ENCODE measurements at places on chromosomes 12 and 14.

- no peak for DNase-seq
Measured at GRCh38 chr14:80714474-80714873, 227.1 kb downstream of the CEP128 start.

- no peak for DNase-seq
Measured at GRCh38 chr12:53722450-53723041, 4.7 kb downstream of the CALCOCO1 start.

DNA sequence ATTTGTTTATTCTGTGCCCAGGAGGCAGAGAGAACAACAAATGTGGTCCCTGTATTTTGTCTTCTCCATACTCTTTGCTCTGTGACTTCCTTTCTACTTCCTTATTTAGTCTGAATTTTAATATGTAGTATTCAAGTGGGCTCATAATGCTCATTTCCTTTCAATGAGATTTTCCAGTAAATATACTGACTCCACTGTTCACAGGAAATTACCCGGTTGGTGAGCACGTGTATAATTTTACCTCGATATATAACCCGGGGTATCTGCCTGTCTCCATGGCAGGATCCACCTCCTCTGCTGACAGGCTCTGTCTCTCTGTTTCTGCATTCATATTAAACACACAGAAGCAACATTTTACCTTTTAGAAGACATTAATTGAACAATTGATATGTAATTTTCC lies 166.0 kb downstream of the SLC38A4 start:
- DNase-seq, result no peak

GRCh38 chr12:119005913-119006312 lies 24.6 kb downstream of the SRRM4 start:
- no peak for DNase-seq

DNA sequence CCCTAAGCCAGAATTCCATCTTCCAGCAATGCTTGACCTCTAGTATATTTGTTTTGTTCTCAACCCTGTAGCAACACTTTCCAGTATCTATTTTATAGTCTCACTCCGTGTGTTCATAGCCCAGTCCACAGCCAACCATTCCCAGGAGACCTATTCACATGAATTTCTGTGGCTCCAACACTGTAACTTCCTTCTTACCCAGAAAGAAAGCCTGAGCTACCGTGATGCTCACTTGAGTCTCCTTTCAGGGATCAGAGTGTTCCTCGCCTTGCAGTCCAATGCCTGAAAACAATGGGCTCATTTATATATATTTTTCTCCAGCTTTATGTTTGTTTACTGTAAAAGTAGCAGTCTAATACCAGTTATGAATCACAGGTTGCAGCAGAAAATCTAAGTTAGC lies 645.0 kb upstream of the NOVA1 start:
- no peak for DNase-seq

DNA sequence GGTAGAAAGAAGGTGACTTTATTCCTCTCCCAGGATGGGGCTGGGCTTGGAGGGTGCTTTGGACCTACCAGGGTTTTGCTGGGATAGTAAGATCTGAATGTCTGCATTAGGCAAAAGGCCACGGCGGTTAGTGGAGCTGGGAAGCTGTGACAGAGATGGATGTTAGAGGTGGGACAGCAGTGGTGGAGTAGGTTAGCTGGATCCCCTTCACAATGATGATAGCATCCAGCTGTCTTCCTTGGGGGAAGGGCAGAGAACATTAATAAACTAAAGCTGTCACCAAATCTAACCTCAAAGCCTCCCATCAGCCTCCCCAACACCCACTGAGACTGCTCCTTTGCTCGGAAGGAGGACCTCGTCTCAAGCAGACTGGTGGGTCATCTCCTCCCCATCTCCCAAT lies 104.8 kb downstream of the GPATCH2L start:
- no peak for DNase-seq

DNA sequence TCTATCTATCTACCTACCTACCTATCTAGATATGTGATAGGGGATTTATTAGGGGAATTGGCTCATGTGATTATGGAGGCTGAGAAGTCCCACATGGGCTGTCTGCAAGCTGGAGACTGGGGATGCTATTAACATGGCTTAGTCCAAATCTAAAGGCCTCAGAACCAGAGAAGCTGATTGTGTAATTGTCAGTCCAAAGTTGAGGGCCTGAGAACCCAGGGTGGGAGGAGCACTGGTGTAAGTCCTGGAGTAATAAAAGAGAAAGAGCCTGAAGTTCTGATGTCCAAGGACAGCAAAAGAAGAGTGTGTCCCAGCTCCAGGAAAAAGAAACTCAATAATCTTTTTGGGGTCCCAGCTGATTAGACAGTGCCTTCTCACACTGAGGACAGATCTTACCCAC lies 98.5 kb upstream of the SEL1L start:
- no peak for DNase-seq

DNA sequence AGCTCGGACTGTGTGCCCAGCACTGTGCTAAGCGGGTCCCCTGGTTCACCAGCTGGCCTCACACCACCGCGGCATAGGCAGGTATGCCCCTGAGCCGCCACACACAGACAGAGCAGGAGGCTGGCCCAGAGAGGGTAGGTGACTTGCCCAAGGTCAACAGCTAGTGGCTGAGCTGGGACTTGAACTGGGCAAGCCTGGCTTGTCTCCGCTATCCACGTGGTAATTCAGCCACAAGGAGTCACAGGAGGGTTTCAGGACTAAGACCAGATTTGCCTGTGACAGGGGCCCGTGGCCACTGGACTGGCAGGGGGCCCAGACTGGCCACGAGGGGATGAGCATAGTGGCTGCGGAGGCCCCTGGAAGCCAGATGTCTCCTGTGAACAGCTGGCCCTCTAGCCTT lies 47.7 kb downstream of the NCOR2 start:
- no peak for DNase-seq

DNA sequence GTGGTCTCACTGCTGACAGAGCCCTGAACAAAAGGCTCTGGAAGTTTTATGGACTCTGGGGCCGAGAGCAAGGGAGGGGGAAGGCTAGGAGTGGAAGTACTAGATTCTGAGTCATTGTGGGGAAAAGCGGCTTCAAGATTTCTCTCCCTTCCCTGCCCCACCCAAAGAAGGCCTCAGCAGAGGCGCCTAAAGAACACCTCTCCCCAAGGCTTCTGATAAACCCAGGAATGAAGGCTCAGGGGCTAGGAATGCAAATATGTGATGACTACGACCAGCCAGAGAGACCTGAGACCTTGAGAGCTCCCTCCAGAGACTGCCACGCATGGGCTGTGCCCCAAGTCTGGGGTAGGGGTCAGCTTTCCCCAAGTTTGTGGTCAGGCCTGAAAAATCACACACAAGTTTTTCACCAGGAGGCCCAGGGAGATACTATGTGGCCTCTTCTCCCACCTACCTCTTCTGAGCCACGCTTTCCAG lies 130.7 kb upstream of the HIF1A start:
- no peak for DNase-seq

DNA sequence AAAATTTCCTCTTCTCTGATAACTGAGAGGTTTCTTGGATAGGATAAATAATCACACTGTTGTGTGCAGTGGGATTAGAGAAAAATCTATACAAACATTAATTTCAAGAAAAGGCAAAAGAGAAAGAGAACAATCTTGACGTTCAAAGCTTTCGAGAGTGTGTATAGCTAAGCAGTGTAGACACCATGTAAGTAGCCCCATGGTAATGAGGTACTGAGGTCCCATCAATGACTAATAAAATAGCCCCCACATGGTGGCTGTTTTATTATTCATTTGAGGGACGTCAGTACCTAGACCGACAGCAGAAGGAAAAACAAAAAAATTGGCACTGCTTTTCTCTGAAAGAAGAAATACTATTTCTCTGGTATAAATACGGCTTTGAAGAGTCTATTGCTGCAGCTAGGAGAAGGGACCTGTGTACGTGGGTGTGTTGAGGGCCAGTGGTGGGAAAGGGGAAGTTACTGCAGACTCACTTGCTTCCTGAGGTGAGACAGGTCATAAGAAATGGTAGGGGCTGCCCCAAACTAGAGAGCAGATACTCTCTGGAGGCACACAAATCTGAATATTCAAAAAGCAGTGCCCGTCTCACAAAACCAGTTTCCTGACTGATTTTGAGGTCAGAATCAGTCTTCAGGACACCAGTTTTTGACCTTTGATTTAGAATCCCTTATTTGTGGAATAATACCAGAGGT lies 339.8 kb downstream of the EMP1 start:
- DNase-seq, result no peak

GRCh38 chr12:50988051-50988450 lies 35.7 kb downstream of the HIGD1C start:
- no peak for DNase-seq

GRCh38 chr12:49548822-49549648 lies 10.2 kb downstream of the KCNH3 start:
- no peak for DNase-seq

DNA sequence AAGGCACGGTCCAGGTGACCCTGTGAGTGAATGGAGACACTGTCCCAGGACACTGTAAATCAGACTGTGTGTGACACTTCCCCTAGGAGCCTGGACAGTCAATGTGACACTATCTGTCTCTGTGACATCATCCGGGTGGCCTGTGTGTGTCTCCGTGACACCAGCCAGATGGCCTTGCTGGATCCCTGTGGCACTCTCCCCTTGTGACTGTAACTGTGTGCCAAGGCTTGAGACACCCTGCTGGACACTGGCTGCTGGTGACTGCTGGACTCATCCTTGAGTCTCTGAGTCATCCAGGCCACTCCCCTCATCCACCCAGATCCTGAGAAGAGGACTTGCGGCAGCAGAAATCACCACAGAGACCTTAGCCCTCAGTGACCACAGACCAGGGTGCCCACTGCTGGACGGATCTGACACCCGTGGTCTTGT lies 51.6 kb downstream of the MVK start:
- DNase-seq, result no peak

- DNase-seq, result no peak
Measured at GRCh38 chr12:56723352-56723751, 1.7 kb downstream of the NACA start.

DNA sequence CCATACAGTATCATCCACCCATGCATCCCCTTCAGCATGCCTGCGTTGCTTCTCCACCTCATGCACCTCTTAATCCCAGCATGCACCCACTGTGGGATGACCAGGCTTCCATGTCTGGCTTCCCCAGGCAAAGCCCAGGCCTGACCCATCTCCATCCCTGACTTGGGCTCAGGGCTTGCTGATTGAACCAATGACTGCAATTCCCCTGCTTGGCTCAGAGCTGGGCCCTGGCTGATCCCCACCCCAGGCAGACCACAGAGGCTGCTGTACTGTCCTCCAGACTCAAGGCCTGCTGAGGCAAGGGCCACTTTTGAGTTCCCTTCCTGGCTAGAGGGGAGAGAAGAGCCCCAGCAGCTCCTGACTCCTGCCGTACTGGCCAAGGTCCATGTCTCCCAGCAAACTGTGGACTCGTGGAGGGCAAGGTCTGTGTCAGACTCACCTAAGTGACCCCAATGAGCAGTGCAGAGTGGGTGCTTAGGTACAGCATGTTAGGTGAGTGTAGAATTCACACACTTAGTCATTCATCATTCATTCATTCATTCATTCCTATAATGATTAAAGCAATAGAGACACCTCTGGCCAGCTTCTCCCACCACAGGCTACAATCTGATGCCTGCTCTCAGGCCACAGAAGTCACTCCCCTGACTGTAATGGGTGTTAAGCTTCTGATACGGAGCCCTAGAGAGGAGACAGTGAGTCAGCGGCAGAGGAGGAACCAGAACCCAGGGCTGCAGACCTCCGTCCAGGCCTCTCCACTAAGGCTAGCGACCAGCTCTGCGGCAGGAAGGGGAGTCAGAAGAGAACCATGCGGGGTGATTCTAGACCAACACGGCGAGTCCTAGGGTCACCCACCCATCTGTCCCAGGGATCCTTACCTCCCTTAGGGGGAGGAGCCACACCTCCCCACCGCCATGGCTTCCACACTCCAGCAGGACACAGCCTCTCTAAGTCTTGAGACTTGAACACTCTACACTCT lies 2.9 kb downstream of the BEGAIN start:
- DNase-seq, result no peak

- DNase-seq, result no peak
Measured at GRCh38 chr12:23827353-23827752, 122.1 kb downstream of the SOX5 start.

DNA sequence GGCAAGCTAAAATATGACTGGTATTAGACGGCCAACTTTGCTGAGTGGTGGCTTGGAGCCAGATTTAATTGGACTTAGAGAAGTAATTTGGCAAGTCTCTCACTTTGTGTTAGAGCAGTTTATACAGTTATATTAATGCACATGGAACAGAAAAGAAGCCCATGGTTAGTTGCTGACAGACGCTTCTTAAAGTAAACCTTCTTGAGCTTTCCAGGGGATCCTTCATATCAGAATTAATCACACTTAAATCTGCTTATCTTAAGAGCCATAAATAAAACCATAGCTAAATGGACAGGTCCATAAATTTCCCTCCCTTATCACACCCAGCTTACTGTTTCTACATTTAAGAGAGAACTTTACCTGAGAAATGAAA lies 9.6 kb downstream of the GSG1 start:
- no peak for DNase-seq

GRCh38 chr14:60153991-60154390 lies 11.2 kb downstream of the DHRS7 start:
- DNase-seq, result no peak

DNA sequence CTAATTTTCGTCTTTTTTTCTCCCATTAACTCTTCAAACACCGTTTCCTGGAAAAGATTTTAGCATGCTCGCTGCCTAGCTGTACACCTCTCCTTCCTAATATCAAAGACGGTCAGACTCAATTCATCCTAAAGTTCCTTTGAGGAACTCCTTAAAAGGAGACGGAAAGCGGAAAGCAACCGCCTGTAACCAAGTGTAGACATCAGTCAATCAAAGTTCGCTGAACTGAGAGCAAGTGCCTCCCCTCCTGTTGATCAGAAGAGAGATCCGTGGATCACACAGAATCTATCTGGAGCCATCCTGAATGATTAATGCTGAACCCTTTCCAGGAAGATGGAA lies 412 bp upstream of the TEP1 start:
- DNase-seq, result no peak

DNA sequence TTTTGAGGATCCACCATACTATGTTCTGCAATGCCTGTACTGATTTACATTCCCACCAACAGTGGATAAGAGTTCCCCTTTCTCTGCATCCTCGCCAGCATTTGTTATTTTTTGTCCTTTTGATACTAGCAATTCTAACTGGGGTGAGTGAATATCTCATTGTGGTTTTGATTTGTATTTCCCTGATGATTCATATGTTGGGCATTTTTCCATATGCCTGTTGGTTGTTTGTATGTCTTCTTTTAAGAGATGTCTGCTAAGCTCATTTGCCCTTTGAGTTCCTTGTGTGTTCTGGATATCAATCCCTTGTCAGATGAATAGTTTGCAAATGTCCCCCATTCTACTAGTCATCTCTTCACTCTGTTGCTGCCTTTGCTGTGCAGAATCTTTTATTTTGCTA lies 49.0 kb upstream of the MSRB3 start:
- no peak for DNase-seq

DNA sequence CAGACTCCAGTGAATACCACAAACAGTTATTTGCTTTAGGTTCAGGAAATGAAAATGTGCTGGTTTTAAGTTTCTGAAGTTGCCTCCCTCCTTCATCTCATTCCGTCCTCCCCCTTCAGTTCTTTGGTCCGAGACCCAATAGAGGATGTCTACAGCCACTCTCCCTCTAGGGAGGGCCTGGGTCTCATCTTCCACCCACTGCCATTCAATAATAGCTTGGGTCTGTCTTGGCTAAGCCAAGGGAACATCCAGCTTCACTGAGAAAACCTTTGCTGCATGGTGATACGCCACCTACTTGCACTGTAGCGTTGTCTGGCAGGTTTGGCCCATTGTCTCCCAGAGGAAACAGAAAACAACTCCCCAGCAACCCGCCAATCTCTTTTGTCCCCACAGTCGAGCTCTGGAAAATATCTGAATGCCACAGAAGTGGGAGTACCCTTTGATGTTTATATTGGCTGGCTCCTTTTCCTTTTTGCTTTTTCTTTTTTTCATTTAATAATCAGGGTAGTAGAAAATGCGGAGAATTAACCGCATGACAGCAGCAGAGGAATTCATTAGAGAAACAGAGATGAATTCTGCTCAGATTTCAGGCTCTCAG lies 380.1 kb downstream of the RAD51B start:
- no peak for DNase-seq
